Stimulated activated CD4-positive, alpha-beta T cell treated with anti-CD3 and anti-CD28 coated beads, Interleukin-15, amount 100 ng/mL, for 1 hour (primary cell): ENCODE measurements at places on chromosomes 2 and 18.

- no peak for DNase-seq
Observed at GRCh38 chr2:240464514-240465241, 29.2 kb downstream of the GPC1 start.

- DNase-seq = no peak
Observed at GRCh38 chr2:35714883-35715282, 640.7 kb upstream of the CRIM1 start.

GRCh38 chr2:85844486-85844885 is 44.3 kb downstream of the ST3GAL5 start:
- DNase-seq = no peak

GRCh38 chr2:96587843-96588242 is 50.3 kb downstream of the KANSL3 start:
- no peak for DNase-seq

DNA sequence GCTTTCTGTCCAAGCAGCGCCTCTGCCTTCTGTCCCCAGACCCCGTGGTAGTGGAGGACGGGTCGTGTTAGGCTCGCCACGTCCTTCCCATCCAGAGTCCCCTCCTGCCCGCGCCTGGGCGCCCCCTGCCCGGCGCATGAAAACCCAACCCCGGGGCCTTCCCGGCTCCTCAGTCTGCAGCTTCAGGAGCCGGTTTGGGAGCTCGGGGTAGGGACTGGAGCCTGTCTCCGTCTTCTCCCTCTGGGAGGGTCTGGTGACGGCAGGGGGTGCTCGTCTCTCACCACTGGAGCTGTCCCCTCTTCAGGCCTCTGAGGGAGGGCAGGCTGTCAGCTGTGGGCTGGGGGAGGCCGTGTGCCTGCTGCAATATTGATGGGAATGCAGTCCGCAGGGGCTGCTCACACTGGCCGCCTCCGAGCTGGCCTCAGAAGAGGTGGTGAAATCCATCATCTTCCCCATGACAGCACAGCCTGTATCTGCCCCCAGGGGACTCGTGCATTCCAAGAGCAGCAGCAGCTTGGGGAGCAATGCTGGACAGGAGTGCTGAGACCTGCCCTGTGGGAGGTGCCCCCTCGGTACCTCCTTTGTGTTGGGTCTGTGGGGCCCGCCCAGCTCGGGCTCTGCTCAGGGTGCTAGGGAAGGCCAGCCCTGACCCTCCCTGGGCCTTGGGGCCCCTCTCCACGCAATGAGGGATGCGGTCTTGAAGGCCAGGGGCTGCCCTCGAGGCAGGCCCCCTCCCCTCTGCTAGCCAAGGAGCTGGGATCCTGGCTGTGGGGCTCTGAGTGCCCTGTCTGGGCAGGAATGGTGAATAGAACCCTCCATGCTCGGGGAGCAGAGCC is 17.8 kb upstream of the KLHL30 start:
- DNase-seq = no peak
